Activated naive CD8-positive, alpha-beta T cell treated with anti-CD3 and anti-CD28 coated beads for 36 hours (primary cell): ENCODE measurements at places on chromosomes 6 and 20. TPM values are rescaled to one million over a fixed set of nuclear protein-coding genes. Genes with fewer than 3 reads are reported as not detected.

GRCh38 chr6:37074053-37074827 lies 68.8 kb downstream of the FGD2 start:
- no peak overlapping the region for H3K4me3 ChIP-seq
- DNase-seq = no peak
- H3K36me3 ChIP-seq = no peaks in the 10 kb centered on the region
- H3K27ac ChIP-seq = no peak overlapping the region
- peaks cover 3% of the 10 kb centered on the region for H3K4me1 ChIP-seq

DNA sequence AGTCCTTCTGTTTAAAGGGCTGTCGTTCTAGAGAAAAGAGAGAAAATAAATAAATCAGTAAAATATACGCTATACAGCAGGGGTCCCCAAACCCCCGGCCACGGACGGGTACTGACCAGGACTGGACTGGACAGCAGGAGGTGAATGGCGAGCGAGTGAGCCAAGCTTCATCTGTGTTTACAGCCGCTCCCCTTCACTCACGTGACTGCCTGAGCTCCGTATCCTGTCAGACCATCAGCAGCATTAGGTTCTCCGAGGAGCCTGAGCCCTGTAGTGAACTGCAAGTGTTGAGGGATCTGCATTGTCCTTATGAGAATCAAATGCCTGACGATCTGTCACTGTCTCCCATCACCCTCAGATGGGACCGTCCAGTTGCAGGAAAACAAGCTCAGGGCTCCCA lies 76.5 kb downstream of the ZNF217 start:
- H3K4me3 ChIP-seq = no peak overlapping the region
- H3K36me3 ChIP-seq = no peaks in the 10 kb centered on the region
- no peak overlapping the region for H3K27ac ChIP-seq
- no peak for DNase-seq
- H3K4me1 ChIP-seq = no peaks in the 10 kb centered on the region

GRCh38 chr6:127877231-127877630 lies 23.6 kb downstream of the THEMIS start:
- peaks cover 45% of the 10 kb centered on the region for H3K36me3 ChIP-seq
- DNase-seq = no peak
- H3K27ac ChIP-seq = peak overlapping the region; percentile 91
- no peaks in the 10 kb centered on the region for H3K27me3 ChIP-seq
- H3K4me1 ChIP-seq = peaks cover 59% of the 10 kb centered on the region

- H3K27me3 ChIP-seq = peaks cover 13% of the 10 kb centered on the region
- no peaks in the 10 kb centered on the region for H3K36me3 ChIP-seq
- H3K4me3 ChIP-seq = no peak overlapping the region
- no peak for DNase-seq
- no peak overlapping the region for H3K27ac ChIP-seq
- no peaks in the 10 kb centered on the region for H3K4me1 ChIP-seq
Observed at GRCh38 chr6:40469323-40469722, 117.8 kb downstream of the LRFN2 start.

GRCh38 chr6:34836451-34836850 lies 44.6 kb downstream of the BLTP3A start:
- no peaks in the 10 kb centered on the region for H3K4me1 ChIP-seq
- no peak overlapping the region for H3K4me3 ChIP-seq
- DNase-seq = no peak
- peaks cover 17% of the 10 kb centered on the region for H3K36me3 ChIP-seq
- H3K27me3 ChIP-seq = no peaks in the 10 kb centered on the region
- no peak overlapping the region for H3K27ac ChIP-seq

- H3K4me3 ChIP-seq = no peak overlapping the region
- no peak overlapping the region for H3K27ac ChIP-seq
- no peaks in the 10 kb centered on the region for H3K27me3 ChIP-seq
- H3K4me1 ChIP-seq = no peaks in the 10 kb centered on the region
- H3K36me3 ChIP-seq = no peaks in the 10 kb centered on the region
- DNase-seq = no peak
Observed at GRCh38 chr6:3433005-3433404, 23.8 kb downstream of the SLC22A23 start.

DNA sequence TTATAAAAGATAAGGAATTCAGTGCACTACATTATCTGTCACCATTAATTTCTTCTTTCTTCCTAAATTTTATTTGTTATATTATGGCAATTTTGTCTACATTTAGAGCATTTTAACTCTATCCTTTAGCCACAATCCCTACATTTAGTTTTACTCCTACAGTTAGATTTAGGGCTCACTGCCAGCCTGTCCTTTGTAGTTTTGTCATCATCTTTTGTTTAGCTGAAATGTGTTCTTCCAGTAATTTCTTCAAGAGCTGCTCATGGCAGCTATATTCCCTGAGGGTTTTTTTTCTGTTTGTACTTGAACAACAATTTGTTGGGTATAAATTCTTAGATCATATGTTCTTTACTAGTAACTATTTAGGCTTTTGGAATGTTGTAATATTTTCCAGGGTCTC lies 72.7 kb upstream of the B3GAT2 start:
- no peak overlapping the region for H3K4me3 ChIP-seq
- no peaks in the 10 kb centered on the region for H3K27me3 ChIP-seq
- no peaks in the 10 kb centered on the region for H3K4me1 ChIP-seq
- no peak overlapping the region for H3K27ac ChIP-seq

- H3K36me3 ChIP-seq = no peaks in the 10 kb centered on the region
- peaks cover 17% of the 10 kb centered on the region for H3K27me3 ChIP-seq
- DNase-seq = no peak
- no peak overlapping the region for H3K27ac ChIP-seq
Observed at GRCh38 chr6:4420160-4420865, 284.9 kb upstream of the ECI2 start.

DNA sequence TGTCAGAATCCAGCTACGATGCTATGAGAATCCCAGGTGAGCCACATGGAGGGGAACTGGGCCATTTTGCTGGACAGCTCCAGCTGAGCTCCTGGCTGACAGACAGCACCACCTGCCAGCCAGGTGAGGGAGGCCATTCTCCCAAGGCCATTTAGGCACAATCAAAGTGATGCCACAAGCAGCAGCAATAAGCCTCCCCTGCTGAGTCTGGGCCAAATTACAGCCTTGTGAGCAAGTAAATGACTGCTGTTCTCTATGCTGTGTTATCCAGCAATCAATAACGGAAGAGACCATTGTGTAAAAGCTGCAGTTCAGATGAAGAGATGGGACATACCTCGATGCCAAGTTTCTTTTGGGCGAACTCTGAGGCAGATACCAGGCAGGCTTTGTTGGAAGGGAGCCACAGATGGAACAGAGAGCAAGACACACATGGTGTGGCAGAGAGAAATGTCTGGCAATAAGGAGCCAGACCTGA lies 14.0 kb upstream of the SCGN start:
- no peak for DNase-seq
- H3K4me1 ChIP-seq = no peaks in the 10 kb centered on the region
- H3K4me3 ChIP-seq = no peak overlapping the region

DNA sequence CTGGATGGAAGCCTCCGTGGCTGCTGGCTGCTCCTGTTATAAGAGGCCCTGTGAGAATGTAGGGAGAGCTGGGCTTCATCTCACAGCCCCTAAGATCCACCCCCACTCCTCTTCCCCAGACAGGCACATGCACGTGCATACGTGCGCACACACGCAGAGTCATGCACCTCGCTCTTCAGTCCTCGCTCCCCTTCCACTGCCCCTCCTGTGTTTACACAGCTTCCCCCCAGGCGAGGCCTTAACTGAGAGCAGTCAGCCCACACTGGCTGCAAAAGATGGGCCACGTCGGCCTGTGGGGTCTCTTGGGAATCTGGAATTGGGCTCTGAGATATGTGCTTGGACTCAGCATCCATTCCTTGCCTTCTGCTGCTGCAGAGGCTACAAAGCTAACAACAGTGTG lies 35.2 kb upstream of the MLN start:
- H3K4me1 ChIP-seq = peaks cover 11% of the 10 kb centered on the region
- no peaks in the 10 kb centered on the region for H3K36me3 ChIP-seq
- no peak for DNase-seq
- H3K4me3 ChIP-seq = no peak overlapping the region
- H3K27ac ChIP-seq = no peak overlapping the region

DNA sequence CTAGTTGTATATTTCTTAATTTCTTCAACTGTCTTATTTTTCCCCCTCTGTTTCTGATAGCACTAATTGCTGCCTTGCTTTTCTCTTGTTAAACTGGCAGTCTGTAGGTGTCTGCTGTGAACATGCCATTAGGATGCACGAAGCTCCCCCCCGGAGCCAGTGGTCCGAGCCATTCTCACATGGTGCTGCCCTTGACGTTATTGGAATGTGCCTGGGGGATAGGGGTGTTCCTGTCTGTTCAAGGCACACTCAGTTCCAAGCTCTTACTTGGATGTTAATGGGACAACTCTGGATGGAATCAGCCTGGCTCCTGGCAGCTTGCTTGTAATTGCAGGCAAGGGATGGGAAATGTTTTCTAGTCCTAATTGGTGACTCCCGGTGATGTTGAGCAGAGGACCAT lies 68.4 kb downstream of the RREB1 start:
- H3K27ac ChIP-seq = no peak overlapping the region
- DNase-seq = no peak
- peaks cover 18% of the 10 kb centered on the region for H3K4me1 ChIP-seq
- no peaks in the 10 kb centered on the region for H3K27me3 ChIP-seq
- no peak overlapping the region for H3K4me3 ChIP-seq
- H3K36me3 ChIP-seq = peaks cover 10% of the 10 kb centered on the region

- peak; percentile 85 for DNase-seq
- H3K4me3 ChIP-seq = peak within 1 kb of the TSS; percentile 91
- peaks cover 30% of the 10 kb centered on the region for H3K4me1 ChIP-seq
- peaks cover 18% of the 10 kb centered on the region for H3K36me3 ChIP-seq
- no peaks in the 10 kb centered on the region for H3K27me3 ChIP-seq
Observed at GRCh38 chr6:149317644-149318571, at the start of gene TAB2. Gene TAB2 (plus strand): TSS chr6:149317712. CDS start chr6:149369998, 52,286 bp downstream.

- H3K4me1 ChIP-seq = no peaks in the 10 kb centered on the region
- peaks cover 4% of the 10 kb centered on the region for H3K27me3 ChIP-seq
- no peak overlapping the region for H3K27ac ChIP-seq
- no peak for DNase-seq
- no peak overlapping the region for H3K4me3 ChIP-seq
- H3K36me3 ChIP-seq = no peaks in the 10 kb centered on the region
Observed at GRCh38 chr6:11631008-11631407, 93.5 kb downstream of the TMEM170B start.

DNA sequence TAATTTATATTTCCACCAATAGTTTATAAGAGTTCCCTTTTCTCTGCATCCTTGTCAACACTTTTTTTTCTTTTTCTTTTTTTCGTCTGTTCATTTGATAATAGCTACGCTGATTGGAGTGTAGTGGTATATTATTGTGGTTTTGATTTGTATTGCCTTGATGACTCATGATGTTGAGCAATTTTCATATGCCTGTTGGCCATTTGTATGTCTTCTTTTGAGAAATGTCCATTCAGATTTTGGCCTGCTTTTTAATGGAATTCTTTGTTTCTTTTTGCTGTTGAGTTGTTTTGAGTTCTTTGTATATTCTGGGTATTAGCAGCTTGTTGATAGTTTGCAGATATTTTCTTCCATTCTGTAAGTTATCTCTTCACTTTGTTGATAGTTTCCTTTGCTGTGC lies 773.4 kb downstream of the KIF16B start:
- no peak overlapping the region for H3K27ac ChIP-seq
- H3K27me3 ChIP-seq = no peaks in the 10 kb centered on the region
- no peaks in the 10 kb centered on the region for H3K4me1 ChIP-seq
- no peak overlapping the region for H3K4me3 ChIP-seq

DNA sequence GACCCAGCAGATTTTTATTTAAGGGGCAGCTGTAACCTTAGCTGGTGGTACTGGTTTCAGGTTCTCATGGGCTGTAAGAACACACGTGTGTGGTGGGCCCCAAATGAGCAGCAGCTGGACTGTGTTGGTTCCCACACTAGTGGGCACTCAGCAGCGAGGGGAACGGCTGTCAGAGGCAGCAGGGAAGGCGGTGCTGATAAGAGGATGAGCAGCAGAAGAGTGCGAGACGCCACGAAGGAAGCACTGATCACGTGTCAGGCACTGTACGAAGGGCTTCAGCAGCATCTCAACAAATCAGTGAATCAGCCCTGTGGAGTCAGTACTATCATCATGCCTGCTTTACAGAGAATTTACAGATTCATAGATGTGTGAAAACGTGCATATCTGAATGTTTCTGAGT lies 41.0 kb upstream of the EMILIN3 start:
- no peak for DNase-seq
- H3K36me3 ChIP-seq = peaks cover 8% of the 10 kb centered on the region
- no peaks in the 10 kb centered on the region for H3K27me3 ChIP-seq
- no peak overlapping the region for H3K4me3 ChIP-seq

GRCh38 chr20:4471221-4471620 lies 250.5 kb upstream of the PRND start:
- H3K4me1 ChIP-seq = no peaks in the 10 kb centered on the region
- H3K27me3 ChIP-seq = peaks cover 7% of the 10 kb centered on the region
- DNase-seq = no peak
- no peak overlapping the region for H3K27ac ChIP-seq

GRCh38 chr20:47821481-47822100 lies 36.3 kb upstream of the SULF2 start:
- no peaks in the 10 kb centered on the region for H3K27me3 ChIP-seq
- no peak overlapping the region for H3K27ac ChIP-seq
- no peaks in the 10 kb centered on the region for H3K36me3 ChIP-seq
- no peak overlapping the region for H3K4me3 ChIP-seq

DNA sequence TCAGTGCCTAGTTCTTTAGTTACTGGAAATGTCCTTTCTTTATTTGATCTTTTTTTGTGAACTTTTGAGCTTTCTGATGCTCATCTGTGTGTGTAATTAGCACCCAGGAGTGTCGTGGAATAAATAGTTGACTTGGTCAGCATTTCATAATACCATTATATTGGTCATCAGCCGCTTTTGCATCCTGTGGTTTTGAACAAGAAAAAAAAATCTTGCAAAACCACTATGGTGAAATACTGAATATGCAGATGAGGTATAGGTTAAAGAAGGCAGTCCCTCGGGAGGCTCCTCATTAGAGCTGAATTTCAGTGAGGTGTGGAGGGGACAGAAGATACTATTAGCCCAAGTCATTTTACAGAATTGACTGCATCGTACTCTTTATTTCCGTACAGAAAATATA lies 90.1 kb downstream of the FOXO3 start:
- H3K4me3 ChIP-seq = no peak overlapping the region
- no peak for DNase-seq
- no peaks in the 10 kb centered on the region for H3K27me3 ChIP-seq
- H3K36me3 ChIP-seq = peaks cover 2% of the 10 kb centered on the region
- no peak overlapping the region for H3K27ac ChIP-seq

DNA sequence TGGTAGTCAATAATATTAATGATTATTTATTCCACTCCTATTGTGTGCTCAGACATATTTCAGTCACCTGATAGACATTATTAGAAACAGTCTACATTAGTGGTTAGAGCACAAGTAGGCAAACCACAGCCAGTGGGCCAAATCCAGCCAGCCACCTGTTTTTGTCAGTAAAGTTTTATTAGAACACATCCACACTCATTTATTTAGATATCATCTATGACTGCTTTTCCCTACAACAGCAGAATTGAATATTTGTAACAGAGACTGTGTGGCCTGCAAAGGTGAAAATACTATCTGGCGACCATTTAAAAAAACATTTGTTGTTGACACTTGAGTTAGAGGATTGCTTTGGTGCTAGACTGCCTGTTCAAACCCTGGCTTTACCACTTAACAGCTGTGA lies 220.0 kb upstream of the ZFP64 start:
- H3K27ac ChIP-seq = peak overlapping the region; percentile 51
- H3K4me1 ChIP-seq = peaks cover 40% of the 10 kb centered on the region
- no peaks in the 10 kb centered on the region for H3K27me3 ChIP-seq
- no peak overlapping the region for H3K4me3 ChIP-seq

The RIPPLY2 gene
- not detected for total RNA-seq

The ANKRD66 gene
- total RNA-seq = not detected

The UBE2C gene
- 185 TPM for total RNA-seq

The B3GALT4 gene
- total RNA-seq = 2.1 TPM

The TMEM217 gene
- 4.9 TPM for total RNA-seq
